ENCODE measurements at places on chromosomes 12 and 14.

- DNase-seq, result no peak
These were observed 18.0 kb downstream of the ACACB start for GRCh38 chr12:109134186-109134917.

- DNase-seq, result no peak
These were observed 445.8 kb upstream of the TBX3 start for GRCh38 chr12:115129727-115130126.

DNA sequence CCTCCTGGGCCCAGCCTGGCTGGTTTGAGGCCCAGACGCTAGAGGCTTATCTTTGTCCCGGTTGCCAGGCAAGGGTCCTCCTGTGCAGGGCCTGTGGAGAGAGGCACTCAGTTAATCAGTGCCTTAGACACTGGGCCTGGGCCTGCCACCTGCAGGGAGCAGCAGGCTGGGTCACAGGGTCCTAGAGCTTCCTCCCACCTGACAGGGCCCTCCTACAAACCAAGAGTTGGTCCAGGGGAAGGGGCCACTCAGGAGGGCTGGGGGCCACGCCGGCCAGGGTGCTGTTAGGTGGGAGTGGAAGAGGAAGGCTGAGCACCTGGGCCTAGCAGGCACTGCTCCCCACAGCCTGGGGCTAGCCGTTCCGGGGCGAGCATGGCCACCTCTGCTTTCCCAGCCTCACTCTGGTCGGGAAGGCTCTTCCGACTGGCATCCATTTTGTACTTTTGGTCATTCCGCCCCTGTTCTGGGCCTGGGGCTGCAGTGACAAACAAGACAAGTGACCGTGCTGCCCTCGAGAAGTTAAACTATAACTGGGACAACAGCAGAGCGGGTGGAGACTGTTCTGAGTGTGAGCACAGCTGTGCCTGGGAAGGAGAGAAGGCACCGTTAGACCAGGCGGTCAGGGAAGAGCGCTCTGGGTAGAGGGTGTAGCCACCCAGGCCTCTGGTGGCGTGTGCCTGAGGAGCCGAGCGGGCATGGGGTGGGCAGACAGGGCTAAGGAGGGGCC lies 27.2 kb downstream of the FBRSL1 start:
- DNase-seq, result no peak

DNA sequence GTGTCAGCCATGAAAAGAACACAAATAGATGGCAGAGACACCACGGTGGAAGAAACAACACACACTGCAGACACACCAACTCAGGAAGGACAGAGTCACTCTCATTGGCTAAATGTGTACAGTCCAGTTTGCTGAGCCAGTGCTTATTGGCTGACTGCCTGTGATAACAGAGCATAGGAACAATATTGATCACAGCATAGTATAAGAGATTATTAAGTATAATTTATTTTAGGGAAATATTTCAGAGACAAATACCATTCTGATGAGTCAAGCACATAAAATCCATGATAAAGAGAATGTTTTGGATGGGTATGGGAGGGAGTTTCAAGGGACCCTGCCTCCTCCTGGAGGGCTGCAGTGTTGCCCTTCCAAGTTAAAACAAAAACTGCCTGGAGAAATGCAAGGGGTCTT lies 50.9 kb downstream of the BTG1 start:
- DNase-seq, result no peak

DNA sequence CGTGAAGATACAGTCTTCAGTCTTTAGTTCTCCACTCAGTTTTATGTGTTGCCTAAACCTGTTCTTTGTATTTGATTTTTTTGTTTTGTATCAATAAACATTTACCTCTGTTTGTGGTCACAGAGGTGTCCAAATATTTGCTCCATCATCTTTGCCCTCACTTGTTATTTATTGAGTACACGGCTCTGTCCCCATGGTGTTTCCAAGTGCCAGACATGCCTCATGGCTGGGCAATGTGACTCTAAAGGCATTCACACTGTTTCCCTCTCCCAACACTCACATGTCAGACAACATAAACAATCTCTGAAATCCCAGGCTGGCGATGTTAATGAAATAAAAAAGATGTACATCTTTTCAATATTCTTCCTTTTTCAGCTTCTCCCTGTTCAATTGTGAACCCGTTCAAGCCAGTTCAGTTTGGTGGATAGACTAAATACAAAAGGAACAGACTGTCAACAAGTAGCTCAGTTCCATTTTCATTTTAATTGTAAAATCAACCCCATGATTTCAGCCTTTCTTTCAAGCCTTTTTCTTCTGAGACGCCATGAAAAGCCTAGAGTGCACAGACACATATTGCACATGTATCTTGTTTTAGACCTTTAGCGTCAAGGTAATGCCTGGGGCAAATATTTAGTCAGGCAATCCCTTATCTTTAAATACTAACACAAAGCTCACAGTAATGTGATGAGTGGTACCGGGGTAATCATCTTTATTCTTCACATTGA lies 680.7 kb downstream of the GALC start:
- DNase-seq, result no peak

DNA sequence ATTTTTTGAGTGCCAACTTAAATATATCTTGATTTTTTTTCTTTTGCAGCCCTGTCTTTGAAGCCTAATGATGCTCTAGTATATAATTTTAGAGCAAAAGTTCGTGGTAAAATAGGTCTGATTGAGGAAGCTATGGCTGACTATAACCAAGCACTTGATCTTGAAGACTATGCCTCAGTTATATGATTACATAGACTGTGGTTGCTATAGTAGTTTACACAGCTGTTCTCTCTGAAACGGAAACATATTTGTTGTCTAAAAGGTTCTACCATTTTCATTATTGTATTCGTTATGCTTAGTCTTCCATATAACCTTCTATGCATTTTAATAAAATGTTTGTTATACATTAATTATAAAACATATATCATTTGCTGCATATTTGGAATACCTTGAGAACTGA lies 246.7 kb downstream of the TTC6 start:
- no peak for DNase-seq

- peak; percentile 24 for DNase-seq
These were observed at the start of gene NUDT14 for GRCh38 chr14:105180592-105181548. TSS of gene NUDT14 (minus strand) at chr14:105181312. CDS start at chr14:105181209, 103 bp downstream.

DNA sequence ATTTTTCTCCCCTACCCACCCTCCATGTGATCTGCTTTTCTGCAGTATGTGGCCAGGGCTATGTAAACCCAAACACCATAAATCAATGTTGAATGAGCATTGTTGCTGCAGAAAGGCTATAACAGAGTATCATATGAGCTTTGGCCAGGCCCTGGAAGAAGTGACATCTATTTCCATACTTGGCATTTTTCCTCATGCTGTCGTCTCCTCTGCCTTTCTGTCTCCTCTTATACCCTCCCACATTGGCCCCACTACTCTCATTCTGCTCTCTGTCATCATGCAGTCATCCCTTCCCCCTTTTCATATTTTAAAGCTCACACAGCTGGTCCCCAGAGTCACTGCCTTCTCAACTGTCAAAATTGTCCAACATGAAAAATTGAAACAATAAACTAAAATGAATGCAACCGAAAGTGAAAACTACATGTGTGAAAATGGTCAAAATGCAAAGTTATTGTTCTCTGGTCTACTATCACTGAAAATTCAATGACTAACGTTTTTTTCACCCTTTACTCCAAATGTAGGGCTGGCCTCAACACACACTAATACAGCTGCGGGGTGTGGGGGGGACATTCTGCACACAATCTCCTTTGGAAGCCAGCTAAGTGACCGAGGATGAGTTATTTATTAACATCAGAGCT lies 290.7 kb upstream of the TMPO start:
- DNase-seq, result no peak

DNA sequence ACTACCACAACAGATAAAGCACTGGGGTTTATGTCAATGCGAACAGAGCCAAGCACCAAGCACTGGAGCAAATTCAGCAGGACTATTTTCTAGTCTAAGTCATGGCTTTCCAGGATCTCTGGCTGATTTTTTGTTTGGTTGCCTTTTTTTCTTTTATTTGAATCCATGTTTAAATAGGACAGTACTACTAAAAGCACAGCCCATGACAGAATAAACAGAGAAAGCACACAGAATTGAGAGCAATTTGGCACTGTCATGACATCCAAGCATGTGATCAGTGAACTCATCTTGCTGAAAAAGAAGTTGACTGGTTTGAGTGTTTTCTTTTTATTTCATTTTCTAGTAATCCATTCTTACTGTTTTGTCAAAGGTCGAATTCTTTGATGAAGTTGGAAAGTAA lies 23.1 kb upstream of the RERG start:
- no peak for DNase-seq
